ENCODE measurements at places on chromosomes 6 and 20.

DNA sequence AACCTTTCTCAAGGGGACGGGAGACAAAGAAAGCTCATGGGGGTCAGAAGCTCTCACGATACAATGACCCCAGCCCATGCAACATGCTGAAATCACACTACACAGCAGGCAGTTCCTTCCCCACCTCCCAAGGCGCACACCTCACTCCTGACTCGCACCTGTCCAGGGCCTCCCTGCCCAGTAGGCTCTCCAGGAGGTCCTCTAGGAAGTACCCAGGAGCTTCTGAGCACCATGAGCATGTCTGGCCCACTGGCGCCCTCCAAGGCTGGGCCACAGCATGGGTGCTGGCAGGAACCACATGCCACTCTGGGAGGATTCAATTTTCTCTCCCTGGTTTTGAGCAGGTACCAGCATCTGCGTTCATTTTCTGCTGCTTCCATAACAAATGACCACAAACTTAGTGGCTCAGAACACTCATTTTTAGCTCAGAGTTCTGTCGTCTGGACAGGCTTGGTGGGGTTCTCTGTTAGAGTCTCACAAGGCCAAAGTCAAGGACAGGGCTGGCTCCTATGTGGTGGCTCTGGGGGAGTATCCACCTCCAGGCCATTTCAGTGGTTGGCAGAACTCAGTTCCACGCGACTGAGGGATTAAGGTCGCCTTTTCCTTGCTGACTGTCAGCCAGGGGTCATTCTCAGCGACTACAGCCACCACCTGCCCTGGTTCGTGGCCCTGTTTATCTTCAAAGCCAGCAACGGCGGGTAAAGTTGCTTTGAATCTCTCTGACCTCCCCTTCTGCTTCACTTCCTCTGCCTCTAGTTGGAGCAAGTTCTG, 32.7 kb downstream of the ACSS1 start:
- no peak for DNase-seq

DNA sequence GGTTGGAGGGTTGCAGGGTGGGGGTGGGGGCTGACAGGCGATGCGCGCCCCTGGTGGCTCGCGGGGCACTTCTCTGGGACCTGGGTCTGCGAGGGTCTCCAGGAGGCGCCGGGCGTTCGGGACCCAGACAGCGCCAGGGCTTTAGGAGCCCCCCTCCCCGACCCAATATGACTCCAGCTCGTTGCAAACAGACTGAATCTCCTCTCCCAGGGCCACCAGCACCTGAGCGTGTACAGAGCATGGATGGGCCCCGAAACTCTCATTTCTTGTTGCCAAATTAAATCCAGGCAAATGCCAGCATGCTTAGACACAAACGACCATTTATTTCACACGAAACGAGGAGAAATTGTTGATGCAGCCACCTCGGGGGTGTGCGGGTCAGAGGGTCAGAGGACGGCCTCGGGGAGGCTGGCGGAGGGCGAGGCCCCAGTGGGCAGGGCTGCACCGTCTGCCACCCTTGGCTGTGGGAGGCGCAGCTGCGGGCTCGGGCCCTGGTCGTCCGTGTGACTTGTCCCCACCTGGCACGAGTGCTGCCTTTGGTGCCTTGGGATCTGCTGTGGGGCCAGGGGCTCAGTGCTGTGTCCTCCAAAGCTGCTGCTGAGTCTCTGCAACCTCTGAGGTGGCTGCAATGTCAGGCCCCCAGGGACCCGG, 20.9 kb upstream of the GATA5 start:
- DNase-seq, result no peak

DNA sequence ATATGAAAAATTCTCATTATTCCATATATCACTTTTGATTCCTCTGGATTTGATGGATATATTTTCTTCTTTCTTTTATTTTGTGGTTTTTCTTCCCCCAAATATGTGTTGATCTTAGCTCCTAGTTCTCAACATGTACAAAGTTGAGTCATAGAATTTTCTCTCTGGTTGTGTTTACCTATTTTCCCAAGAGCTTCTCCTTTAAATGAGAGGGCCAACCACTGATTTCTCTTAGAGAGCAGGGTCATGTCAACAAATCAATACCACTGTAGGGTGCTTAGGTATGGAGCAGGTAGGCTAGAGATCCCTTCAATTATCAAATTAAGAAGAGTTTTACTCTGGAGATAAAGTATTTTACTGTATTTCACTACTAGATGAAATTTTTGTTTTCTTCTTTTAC, 145.7 kb downstream of the BMP5 start:
- DNase-seq, result no peak

DNA sequence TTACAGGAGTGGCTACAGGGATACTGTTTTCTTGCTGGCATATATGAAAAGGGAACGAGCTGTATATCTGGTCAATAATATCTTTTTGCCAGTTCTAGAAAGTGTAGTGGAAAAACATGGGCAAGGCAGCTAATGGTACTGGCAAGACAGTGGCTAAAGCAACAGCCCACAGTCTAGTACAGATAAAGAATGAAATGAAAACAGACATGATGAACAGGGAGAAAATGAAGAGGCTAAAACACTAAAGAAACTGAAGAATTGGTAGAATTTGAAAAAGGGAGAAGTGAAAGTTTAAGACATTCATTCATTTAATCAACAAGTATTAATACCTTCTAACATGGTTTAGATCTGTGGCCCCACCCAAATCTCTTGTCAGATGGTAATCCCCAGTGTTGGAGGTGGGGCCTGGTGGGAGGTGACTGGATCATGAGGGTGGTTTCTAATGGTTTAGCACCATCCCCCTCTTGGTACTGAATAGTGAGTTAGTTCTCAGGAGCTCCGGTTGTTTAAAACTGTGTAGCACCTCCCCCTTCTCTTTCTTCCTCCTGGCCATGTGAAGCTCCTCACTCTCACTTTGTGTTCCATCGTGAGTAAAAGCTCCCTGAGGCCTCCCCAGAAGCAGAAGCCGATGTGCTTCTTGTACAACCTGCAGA, 18.1 kb downstream of the FAM184A start:
- DNase-seq, result no peak

DNA sequence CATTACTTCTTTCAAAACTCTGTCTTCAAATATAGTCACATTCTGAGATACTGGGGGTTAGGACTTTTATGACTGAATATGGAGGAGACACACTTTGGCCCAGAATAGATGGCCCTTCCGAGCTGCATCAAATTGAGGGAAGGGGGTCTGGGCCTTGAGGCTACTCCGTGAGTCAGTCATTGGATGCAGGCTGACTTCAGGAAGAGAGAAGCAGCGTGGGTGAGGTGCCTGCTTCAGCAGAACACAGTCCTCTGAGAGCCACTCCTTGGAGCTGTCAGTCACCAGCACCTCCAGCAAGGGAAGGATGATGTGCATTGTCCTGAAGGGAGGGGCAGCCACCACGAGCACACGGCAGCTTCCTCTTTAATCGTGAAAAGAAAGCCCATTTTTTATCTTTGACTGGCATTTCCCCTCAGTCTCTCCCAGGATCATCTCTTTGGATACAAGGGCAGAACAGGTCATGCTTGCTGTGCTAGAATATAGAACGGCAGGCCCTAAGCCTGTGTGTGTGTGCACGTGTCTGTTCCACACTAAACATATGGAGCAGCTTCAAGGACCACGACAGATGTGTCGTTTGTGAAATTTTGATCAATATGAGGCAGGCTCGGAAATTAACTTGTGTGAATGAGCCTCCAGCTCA, 721.6 kb downstream of the KIF16B start:
- DNase-seq, result no peak

- no peak for DNase-seq
Observed at GRCh38 chr6:128249429-128249828, 271.0 kb downstream of the PTPRK start.

GRCh38 chr6:32413427-32414047, 6.6 kb upstream of the BTNL2 start:
- DNase-seq, result peak; percentile 66

GRCh38 chr20:7868108-7868507, 72.2 kb downstream of the HAO1 start:
- no peak for DNase-seq

- DNase-seq, result peak; percentile 15
Observed at GRCh38 chr6:14549304-14549770, 431.8 kb downstream of the CD83 start.

DNA sequence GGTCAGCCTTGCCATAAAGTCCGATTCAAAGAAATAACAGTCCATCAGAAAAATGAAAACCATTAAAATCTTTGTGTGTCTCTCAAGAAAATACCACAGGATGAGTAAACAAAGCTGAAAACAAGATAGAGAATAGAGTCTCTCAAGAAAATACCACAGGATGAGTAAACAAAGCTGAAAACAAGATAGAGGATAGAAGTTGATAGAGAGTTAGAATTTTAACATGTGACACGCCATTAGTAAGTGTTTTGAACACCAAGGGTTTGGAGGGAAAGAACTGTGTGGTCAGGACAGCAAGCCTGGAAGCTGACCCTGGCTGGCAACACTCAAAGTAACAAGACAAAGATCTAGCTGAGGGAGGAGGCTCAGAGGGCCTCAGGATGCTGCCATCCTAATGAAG, 43.9 kb upstream of the PRND start:
- no peak for DNase-seq

DNA sequence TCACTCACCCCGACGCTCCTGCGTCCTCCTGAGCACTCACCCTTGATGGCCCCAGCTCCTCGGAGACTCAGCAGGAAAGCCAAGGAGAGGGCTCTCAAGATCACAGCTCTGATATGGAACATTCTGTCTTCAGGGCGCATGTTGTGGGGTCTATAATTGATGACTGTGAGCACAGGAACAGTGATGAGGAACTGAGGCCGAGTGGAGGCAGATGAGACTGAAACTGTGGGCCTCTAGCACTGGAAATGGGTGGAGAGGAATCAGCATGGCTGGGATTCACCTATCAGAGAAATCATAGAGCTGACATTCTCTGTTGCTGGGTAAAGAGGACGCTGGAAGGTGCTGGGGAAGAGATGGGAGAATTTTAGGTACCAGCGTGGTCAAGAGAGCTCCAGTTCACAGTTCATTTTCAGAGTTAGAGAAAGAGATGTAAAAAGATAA, at the start of gene HLA-DPA1:
TSS of gene HLA-DPA1 (minus strand) at position 219 of the 441 bp plus-strand sequence.
- DNase-seq, result peak; percentile 33

DNA sequence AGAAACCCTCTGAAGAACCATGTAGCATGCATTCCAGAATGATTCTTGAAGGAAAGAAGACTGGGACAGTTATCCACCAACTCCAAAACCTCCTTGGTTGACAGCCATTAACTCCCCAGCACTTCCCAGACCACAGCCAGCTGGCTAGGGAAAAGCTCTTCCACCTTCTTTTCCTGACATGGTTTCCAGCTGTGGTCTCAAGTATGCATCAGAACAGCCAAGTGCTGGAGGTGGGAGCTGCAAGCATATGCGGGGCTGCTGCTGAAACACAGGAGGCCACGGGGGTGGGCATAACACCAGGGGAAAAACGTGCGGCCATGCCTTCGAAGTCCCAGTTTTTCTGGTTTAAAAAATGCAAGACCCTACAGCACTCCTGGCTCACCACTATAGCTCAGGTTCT, 108.0 kb upstream of the FAM184A start:
- no peak for DNase-seq

GRCh38 chr20:54227751-54228150, 19.9 kb downstream of the PFDN4 start:
- no peak for DNase-seq

DNA sequence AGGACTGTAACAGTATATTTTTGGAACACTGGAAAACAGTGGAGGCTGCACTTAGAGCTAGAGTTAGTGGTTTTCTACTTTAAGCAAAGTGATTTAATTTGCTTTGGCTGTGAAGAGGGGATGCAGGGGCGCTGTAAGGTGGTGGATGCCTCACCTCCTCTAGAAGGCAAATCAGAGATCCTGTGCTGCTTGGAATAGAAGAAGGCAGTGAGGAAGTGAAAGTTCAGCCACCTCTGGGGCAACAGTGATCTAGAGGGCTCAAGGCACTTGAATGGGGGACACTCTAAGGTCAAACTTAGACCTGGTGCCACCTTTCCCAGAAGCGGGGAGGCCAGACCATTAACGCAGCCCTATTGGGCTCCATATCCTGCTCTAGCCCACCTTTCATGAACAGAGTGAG, 19.0 kb upstream of the SNRPB2 start:
- no peak for DNase-seq

GRCh38 chr6:51365566-51365965, 546.9 kb downstream of the TFAP2B start:
- DNase-seq, result no peak

DNA sequence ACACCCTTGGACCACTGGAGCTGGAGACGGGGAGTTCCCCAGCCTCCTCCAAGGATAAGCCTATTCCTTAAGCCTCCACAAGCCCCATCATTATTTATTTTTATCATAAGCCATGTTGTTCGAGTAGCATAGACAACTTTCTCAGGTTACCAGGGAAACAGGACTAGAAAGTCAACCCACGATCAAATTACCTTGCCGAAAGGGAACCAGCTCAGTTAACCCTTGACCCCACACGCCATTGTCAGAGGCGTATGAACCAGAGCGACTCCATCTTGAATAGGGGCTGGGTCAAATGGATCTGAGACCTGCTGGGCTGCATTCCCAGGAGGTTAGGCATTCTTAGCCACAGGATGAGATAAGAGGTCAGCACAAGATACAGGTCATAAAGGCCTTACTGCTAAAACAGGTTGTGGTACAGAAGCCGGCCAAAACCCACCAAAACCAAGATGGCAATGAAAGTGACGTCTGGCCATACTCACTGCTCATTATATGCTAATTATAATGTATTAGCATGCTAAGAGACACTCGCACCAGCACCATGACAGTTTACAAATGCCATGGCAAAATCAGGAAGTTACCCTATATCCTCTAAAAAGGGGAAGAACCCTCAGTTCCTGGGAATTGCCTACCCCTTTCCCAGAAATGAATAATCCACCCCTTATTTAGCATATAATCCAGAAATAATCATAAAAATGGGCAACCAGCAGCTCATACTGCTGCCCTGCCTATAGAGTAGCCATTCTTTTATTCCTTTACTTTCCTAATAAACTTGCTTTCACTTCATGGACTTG, 22.4 kb downstream of the SYNJ2 start:
- DNase-seq, result no peak

GRCh38 chr20:7031222-7031621, 263.7 kb downstream of the BMP2 start:
- no peak for DNase-seq

- DNase-seq, result peak; percentile 29
Observed at GRCh38 chr6:128415387-128415786, 105.0 kb downstream of the PTPRK start.

- DNase-seq, result no peak
Observed at GRCh38 chr20:19506021-19506420, 252.0 kb upstream of the RIN2 start.

GRCh38 chr20:36860339-36860738, 15.6 kb upstream of the TLDC2 start:
- no peak for DNase-seq

DNA sequence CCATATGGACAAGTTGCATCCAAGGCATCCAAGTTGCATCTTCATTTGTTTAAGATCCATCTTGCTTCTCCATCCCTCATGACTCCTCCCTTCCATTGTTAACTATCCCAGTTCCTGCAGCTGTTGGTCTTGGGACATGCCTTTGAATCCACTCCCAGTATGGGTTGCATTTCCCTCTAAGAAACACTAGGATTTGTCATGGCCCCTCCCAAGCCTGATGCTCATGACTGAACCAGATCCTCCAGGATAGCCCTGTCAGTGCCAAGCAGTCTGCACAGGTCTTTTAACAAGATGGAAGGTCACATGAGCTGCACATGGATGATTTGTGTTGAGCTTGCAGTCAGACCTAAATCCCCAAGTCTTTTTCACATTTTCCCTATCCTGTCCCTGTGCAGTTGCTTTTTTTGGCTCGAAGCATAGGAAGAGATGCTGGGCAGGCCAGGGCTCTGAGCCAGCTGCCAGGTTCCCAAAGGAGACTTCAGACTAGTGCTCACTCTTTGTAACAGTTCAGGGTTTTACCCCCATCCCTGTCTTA, 4.2 kb downstream of the PPP2R5D start:
- no peak for DNase-seq

- DNase-seq, result no peak
Observed at GRCh38 chr6:137547186-137547585, 53.0 kb upstream of the OLIG3 start.

All from hippocampal formation (tissue), 2 donors.